H1 (cell line): ENCODE measurements at places on chromosomes 4 and X. TPM values are rescaled to one million over a fixed set of nuclear protein-coding genes. Genes with fewer than 3 reads are reported as not detected.

GRCh38 chr4:153683763-153684181, 308 bp upstream of the TLR2 start:
- no peak for DNase-seq

DNA sequence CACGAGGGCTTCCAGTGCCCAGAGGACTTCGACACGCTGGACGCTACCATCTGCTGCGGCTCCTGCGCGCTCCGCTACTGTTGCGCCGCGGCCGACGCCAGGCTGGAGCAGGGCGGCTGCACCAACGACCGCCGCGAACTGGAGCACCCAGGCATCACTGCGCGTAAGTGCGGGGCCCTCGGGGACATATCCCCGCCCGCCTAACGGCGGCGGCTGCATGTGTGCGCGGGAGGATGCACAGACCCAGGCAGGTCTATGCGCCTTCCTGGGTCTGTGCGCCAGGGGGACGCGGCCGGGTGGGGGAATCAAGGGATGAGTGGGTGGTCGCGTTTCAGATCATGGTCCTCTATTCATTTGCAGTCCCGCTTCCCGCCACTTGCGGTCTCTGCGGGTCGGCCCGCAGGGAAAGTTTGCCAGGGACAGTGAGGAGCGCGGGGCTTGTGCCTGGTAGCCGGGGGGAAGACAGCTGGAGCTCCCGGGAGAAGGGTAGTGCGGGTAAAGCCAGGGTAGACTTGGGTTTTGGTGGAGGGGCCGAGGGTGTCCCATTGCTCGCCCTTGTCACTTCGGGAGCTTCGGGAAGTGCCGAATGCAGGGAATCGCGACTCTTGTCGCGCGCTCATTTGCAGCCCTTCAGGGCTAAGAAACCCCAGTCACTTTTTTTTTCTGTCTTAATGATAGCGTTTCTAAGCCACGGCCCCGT, 1.0 kb downstream of the SHISA3 start:
- DNase-seq = no peak

- DNase-seq = no peak
Measured at GRCh38 chr4:2472187-2472586, 3.3 kb downstream of the RNF4 start.

GRCh38 chrX:35115205-35115604, 172.6 kb downstream of the FAM47B start:
- DNase-seq = no peak

GRCh38 chr4:180448306-180448705, 1794.9 kb upstream of the TENM3 start:
- no peak for DNase-seq

DNA sequence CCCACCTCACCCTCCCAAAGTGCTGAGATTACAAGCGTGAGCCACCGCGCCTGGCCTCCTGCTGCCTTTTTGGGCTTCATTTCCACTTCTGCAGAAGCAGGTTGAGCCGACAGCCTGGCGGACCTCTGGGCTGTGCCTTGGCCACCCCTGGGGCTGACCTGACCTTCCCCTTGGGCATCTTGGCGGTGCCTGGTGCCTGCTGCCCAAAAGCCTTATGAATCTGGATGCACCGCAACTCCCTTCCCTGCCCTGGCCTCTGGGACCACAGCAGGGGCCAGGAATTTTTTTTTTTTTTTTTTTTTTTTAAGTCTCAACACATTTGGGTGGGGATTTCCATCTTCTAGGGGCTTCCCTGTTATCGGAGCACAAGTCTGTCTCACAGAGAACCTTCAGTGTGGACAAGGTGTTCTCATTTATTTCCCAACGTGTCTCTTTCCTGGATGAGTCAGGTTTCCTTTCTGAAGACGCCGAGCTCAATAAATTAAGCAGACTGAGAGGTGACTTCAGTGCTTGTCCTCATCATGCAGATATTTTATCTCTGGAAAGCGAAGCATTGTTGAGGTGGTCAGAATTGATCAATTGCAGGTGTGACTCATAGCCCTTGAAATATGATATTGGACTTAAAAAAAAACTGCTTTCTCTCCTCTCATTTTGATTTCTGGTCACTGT, 79.7 kb downstream of the SHROOM2 start:
- DNase-seq = no peak

DNA sequence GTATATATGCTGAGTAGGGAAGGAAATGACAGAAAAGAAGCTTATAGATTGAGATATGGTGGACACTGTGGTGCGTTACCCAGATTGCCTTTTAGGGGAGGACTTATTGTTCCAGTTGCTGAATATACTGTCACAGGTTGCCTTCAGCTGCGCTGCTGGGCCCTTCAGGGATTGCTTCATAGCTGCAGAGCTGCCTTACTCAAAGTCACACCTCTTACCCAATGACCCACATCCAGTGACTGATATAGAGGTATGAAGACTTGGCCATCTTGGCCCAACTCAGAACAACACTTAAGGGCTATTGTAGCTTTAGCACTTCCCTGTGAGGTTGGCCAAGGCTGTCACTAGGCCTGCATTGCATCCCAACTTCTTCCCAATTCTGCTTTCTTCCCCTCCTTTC, 63.4 kb upstream of the TMEM164 start:
- DNase-seq = no peak

DNA sequence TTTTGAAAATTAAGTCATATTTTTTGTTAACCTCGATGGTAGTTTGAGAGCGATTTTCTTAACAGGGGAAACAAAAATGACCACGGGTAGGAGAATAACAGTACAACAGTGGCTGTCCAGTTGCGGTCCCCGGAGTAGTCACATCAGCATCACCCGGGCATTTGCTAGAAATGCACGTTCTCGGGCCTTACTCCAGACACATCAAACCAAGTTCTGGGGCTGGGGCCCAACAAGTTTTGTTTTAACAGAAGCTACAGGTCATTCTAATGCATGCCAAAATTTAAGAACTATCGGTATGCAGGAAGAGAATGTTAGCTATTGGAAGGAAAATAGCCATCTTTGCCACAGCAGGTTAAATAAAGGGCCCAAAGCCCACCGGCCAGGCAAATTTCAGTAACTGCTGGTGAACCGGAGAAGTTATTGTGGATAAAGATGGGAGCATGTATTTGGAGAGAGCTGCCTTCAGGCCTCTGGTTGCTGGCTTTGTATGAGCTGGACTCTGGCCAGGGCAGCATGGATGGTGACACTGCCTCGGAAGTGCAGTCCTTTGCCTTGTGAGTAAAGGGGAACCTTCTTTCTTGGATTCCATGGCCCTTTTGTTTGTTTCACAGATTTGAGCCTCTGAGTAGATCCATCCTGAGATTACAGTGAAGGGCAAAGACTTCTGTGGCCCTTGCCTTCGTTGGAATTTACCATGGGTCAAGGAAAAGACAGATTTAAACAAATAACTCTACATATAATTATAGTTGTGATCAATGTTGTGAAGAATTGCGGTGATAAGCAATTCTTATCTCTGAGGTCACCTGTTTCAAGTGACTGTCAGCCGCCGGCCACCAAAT, 62.1 kb downstream of the TBC1D14 start:
- DNase-seq = no peak

- DNase-seq = no peak
Measured at GRCh38 chr4:88382621-88383020, 4.0 kb downstream of the HERC6 start.

GRCh38 chr4:23040539-23040938, 347.8 kb downstream of the GBA3 start:
- DNase-seq = no peak

DNA sequence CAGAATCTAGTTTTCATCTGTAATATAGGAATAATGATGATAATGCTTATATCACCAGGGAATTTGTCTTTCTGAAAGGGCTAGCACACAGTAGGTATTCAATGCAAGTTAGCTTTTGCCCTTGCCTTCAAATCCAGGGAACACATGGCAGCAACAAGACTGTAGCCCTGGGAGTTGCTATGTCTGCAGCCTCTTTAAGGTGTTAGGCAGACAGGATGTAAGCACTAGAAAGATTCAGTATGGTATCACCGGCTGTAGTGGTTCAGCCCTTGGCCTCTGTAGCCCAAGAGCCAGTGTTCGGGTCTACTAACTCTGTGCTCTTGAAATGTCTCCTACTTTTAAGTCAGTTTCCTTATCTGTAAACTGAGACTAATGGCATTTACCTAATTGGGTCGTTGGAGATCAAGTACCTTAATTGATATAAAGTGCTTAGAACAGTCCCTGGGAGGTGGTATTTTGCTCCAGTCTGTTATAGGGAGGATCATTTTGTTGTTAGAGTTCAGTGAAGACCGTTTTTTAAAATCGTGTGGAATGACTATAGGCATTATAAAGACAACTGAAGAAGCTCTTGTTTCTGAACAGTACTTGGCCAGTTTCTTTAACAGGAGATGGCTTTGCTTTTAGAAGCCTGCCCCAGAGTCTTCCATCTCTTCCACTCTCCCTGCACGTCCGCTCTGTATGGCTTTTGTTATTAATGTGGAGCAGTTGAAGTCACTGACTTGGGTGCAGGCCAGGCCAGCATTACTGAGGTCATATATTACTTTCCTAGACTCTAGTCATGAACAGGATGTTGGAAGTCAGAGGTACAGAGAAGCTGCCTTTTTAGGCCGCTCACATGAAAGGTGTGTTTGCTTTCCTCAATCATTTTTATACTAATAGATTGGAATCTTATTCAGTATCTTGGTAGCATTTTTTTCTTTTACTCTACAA, 44.8 kb downstream of the GAB1 start:
- no peak for DNase-seq

DNA sequence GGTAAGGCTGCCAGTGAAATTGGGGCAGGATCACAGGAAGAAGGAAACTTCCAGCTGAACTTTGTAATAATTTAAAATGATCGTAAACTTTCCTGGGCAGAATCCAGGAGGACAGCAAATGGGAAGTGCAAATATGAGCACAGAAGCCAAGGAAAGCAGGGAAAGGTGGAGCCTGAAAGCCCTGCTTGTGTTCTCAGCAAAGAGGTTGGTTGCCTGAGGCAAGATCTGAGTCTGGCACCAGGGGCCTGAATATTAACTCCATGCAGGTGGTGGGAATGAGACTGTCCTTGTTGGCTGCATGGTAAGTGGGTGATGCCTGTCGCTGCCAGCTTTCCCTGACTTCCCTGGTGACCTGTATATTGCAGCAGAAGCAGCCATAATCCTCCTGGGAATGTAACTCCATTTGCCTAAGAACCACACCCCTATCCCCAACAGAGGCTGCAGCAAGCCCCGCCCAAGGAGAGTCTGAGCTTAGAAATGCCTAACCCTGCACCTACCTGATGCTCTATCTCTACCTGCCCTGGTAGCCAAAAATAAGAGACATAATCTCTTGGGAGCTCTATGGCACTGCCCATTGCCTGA, 132.0 kb upstream of the HDX start:
- DNase-seq = no peak

DNA sequence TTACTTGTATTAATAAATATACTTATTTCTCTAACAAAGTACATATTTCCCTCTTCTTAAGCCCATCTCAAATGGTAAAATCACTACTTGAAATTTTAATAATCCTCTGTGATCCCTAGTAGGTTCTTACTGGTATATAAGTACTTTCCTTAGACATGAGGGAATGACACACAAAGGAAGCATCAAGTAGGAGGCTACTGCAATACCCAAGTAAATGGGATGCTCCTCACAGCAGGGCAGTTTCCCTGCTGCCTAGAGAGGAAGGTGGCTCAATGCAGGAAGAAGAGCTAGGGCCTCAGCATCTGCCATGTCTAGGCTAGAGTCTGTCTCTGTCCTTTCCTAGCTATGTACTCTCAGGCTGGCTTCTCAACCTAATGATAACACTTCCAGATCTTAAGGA, 122.1 kb upstream of the DIPK2B start:
- no peak for DNase-seq

- no peak for DNase-seq
Measured at GRCh38 chr4:1695913-1696312, 11.8 kb upstream of the FAM53A start.

PCDH11X gene
- total RNA-seq = 7.4 and 7.9 TPM in 2 replicates

- DNase-seq = no peak
Measured at GRCh38 chrX:124263743-124264142, 68.7 kb upstream of the TEX13D start.

DNA sequence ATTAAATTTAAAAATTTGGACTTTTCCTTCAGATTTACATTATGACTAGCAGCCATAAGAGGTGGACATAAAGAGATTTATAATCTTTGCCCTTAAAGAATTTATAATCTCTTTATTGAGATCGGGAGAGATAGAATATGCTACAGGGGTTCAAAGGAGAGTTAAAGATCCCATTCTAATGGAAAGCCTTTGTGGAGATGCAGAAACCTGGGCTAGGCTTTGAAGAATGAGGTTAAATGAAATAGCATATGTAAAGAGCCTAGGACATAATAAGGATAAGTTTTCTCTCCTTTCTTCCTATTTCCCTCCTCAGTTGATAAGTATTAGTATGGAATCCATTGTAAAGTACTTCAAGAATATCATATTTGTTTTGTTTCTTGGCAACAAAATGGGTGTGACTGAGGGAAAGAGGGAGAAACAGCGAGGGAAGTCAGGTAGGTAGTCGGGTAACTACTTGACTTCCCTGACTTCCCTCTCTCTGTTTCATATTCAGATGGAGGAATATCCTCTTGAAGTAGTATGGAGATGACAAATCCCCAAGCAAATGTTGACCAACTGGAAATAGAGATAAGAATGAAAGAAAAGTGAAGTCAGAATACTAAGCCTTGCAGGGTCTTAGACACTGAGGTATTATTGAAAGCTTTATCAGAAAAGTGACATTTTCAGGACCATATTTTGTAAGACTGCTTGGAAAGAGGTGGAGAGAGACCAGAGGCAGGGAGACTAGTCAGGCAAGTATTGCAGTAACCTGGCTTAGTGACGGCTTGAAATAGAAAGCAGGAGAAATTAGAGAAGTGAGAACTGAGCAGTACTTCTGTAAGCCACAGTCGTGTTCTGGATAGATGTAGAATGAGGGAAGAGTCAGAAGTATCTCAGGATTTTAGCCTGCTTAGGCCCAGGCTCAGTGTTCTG, 82.9 kb downstream of the PDLIM5 start:
- no peak for DNase-seq

CXXC4 gene
- 1.8 TPM in 2 replicates for total RNA-seq

DNA sequence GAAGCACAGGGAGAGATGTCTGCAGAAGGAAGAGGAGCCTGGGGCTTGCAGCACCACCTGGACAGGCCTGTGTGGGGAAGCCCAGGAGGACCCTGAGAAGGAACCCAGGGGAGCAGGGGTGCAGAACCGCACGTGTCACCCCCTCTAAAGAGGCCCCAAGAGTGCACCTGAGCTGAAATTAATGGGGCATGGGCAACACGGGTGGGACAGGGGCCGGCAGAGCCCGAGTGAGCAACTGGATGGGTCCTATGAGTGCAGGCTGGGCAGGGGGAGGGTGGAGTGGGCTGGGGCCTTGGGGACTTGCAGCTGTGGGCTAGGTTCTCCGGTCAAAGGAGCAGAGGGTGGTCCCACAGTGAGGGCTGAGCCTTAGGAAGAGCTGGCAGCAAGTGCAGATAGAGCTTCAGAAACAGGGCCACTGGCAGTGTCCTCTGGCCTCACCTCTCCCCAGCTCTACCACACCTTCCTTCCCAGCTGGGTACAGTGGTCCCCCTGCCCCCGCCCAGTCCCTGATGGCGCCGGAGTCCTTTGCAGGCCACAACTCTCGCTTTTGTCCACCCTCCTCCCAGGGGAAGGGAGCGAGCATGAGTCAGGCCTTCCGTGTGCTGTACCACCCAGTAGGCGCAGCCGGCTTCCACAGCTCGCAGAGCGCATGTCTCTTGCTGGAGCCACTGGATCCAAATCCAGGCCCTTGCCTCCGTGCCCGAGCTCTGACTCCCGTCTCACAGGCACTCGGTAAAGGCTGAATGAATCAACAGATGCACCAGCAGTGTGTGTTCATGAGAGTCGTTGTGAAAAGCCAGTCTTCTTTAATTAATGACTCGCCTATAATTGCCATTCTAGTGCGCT, 131.6 kb downstream of the HMX1 start:
- DNase-seq = no peak
